ENCODE measurements at places on chromosomes 11 and 22. TPM values are rescaled to one million over a fixed set of nuclear protein-coding genes. Genes with fewer than 3 reads are reported as not detected.

DNA sequence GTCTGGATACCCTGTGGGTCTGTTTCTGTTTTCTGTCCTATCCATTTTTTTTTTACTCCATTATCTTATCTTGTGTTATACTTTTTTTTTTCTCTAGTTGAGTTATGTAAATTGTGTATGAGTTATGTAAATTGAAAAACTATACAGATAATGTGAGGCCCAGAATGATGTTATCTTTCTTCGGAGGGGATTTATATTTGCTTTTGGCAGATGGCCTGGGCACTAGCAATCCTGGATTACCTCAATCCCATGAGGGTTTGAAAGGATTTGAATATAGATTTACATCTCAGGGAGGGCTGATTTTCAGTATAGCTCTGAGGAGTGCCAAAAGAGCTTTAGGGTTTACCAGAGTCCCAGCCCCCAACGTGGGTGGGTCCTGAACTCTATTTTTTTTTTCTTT lies 71.0 kb downstream of the CSTPP1 start:
- H3K4me3 ChIP-seq, result no peak overlapping the region
- peaks cover 11% of the 10 kb centered on the region for H3K4me1 ChIP-seq
- H3K27ac ChIP-seq, result no peak overlapping the region

- H3K4me1 ChIP-seq, result peaks cover 6% of the 10 kb centered on the region
- H3K36me3 ChIP-seq, result no peaks in the 10 kb centered on the region
- H3K4me3 ChIP-seq, result no peak overlapping the region
These were observed 50.3 kb upstream of the TTLL12 start for GRCh38 chr22:43237280-43237679.

- DNase-seq, result no peak
- H3K27ac ChIP-seq, result no peak overlapping the region
- peaks cover 9% of the 10 kb centered on the region for H3K36me3 ChIP-seq
- H3K4me3 ChIP-seq, result no peak overlapping the region
- peaks cover 10% of the 10 kb centered on the region for H3K4me1 ChIP-seq
These were observed 9.6 kb upstream of the RGL4 start for GRCh38 chr22:23681026-23681809.

Gene CYTH4
- not detected for total RNA-seq

- no peaks in the 10 kb centered on the region for H3K36me3 ChIP-seq
- no peak for DNase-seq
- H3K4me1 ChIP-seq, result no peaks in the 10 kb centered on the region
- H3K4me3 ChIP-seq, result no peak overlapping the region
- H3K27me3 ChIP-seq, result no peaks in the 10 kb centered on the region
- no peak overlapping the region for H3K27ac ChIP-seq
These were observed 185.3 kb upstream of the CTSC start for GRCh38 chr11:88522624-88523385.

Gene DDTL
- total RNA-seq, result not detected

DNA sequence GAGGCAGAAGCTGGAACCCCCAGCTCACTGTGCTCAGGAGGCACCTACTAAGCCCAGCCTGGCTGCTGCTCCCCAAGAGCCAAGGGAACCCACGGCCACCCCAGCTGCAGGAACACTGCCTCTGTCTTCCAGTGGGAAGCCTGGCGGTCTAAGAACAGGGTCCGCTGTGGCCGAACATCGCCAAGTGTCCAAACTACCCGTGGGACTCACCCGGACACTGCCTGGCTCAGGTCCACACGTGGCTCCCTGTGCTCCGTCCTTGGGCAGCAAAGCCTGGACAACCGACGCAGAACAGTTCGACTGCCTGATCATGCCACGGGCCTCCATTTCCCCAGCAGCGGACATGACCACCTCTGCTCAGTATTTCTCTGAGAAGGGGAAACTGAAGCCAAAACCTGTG lies 747.0 kb downstream of the BRD1 start:
- H3K36me3 ChIP-seq, result no peaks in the 10 kb centered on the region
- H3K27me3 ChIP-seq, result peaks cover 6% of the 10 kb centered on the region
- peaks cover 13% of the 10 kb centered on the region for H3K4me1 ChIP-seq
- no peak for DNase-seq
- H3K27ac ChIP-seq, result no peak overlapping the region

Gene IL10RA
- total RNA-seq, result 0.72 TPM

DNA sequence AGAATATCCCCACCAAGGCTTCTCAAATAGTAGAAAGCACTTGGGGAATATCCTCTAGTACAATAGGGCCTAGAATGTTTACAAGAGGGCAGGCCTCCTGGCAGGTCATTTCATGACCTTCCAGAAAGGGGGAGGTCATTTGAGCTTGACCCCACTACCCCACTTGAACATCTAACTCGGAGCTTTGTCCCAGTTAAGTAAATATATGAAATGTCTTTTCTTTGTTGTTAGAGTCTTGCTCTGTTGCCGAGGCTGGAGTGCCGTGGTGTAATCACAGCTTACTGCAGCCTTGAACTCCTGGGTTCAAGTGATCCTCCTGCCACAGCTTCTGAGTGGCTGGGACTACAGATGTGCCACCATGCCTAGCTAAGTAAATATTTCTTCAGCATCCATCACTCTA lies 108.4 kb downstream of the ABTB2 start:
- no peaks in the 10 kb centered on the region for H3K27me3 ChIP-seq
- H3K4me3 ChIP-seq, result no peak overlapping the region
- no peak for DNase-seq
- H3K36me3 ChIP-seq, result no peaks in the 10 kb centered on the region
- H3K4me1 ChIP-seq, result peaks cover 44% of the 10 kb centered on the region

DNA sequence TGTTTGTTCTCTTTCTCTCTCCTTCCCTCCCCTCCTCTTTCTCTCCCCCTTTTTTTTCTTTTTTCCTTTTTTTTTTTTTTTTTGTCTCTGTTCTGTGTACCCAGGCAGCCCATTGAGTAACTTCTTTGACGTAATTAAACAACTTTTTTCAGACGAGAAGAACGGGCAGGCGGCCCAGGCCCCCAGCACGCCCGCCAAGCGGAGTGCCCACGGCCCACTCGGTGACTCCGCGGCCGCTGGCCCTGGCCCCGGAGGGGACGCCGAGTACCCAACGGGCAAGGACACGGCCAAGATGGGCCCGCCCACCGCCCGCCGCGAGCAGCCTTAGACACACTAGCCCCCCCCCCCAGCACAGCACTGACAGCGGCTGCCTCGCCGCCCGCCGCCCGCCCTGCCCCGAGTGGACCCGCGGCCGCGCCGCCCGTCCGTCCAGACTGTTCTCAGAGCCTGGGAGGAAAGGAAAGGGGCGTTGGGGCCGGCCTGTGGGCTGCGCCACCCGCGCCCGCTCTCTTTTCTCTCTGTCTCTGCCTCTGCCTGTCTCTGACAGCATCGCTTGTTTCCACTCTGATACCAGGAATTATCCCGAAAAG lies 26.1 kb downstream of the MOB2 start:
- H3K36me3 ChIP-seq, result peaks cover 4% of the 10 kb centered on the region
- no peak for DNase-seq
- no peak overlapping the region for H3K27ac ChIP-seq
- H3K4me3 ChIP-seq, result no peak overlapping the region

- no peaks in the 10 kb centered on the region for H3K27me3 ChIP-seq
- no peak overlapping the region for H3K27ac ChIP-seq
- no peak overlapping the region for H3K4me3 ChIP-seq
- H3K36me3 ChIP-seq, result peaks cover 32% of the 10 kb centered on the region
- DNase-seq, result no peak
These were observed 70.5 kb downstream of the DKK3 start for GRCh38 chr11:11937957-11938356.

Gene CCDC87
- total RNA-seq, result 0.89 TPM

DNA sequence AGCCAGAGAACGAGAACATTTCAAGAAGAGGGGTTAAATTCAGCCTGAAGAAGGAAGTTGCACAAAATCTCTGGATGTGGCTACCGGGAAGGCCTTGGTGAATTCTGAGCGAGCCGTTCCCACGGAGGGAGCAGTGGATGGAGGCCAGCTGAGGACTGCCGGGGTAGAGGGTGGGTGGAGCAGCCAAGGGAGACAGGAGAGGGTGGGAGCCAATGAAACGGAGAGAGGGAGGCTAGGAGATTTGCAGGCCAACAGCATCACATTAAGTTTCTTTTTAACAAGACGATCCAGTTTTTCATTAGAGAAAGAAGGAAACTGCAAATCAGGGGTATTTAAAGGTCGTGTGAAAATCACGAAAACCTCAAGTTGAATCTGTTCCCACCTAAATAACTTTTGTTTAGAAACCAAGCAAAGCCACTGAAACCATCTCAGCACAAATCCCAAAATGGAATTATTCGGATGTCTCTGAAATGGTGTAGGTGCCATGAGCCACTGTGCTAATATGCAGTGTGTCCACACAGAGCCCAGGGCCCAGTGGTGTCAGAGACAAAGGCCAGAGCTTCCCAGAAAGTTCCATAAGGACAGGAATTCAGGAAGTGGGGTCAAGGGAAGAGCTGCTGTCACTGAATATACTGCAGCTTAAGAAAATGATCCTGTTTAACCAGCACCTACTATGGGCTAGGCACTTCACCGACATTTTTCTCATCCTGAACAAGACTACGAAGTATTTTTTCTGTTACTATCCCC lies 59.7 kb upstream of the SLC35C1 start:
- no peak for DNase-seq
- peaks cover 23% of the 10 kb centered on the region for H3K27me3 ChIP-seq
- no peaks in the 10 kb centered on the region for H3K36me3 ChIP-seq
- no peak overlapping the region for H3K27ac ChIP-seq
- H3K4me1 ChIP-seq, result peaks cover 4% of the 10 kb centered on the region

DNA sequence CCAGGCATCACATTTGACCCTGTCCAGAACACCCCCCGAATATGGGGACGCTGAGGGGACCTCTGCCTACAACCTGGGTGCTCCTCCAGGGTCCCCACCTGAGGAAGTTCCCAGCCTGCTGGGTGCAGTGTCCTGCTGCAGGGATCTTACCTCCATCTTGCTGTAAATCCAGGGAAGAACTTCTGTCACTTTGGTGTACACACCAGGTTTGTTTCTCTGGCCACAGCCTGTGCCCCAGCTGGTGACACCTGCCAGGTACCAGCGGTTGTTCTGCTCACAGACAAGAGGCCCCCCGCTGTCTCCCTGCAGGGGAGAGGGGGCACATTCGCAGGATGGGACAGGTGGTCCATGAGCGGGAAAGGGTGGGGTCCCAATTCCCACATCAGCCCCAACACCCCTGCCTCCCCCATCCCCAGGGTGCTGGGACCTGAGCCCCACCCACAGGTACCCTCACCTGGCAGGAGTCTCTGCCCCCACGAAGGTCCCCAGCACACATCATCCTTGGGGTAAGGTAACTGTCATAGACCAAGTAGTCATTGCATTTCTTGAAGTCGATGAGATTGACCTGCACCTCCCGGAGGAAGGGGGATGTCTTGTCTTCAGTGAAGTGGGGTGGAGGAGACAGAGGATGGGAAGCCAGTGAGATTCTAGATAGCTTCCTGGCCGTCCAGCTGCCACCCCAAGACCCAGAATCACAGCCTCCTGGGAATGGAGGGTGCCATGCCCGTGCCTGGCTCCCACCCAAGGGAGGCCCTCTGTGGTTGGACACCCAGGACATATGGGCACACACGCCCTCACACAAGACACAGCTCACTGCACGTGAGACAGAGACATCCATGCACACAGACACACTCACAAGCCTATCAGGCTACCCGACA lies 25.5 kb downstream of the TMPRSS13 start:
- peaks cover 18% of the 10 kb centered on the region for H3K27me3 ChIP-seq
- H3K27ac ChIP-seq, result no peak overlapping the region
- H3K4me1 ChIP-seq, result peaks cover 6% of the 10 kb centered on the region
- DNase-seq, result no peak
- H3K36me3 ChIP-seq, result no peaks in the 10 kb centered on the region

DNA sequence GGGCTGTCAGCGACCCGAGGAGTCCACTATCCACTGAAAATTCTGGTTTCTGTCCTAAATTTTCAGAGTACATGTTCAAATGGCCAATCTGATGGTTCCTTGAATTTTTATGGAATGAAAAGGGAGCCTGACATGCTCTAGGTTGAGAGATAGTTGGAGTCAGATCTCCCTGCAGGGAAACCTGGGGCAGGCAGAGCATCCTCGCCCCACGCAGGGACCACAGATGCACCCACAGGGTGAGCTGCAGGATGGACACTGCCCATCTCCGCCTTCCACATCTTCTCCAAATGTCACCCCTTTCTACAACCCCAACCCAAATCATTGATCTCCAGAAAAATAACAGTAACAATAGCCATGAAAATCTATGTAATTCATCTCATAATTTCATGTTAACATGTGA lies 114.2 kb upstream of the IGLL5 start:
- no peaks in the 10 kb centered on the region for H3K36me3 ChIP-seq
- DNase-seq, result no peak
- no peak overlapping the region for H3K27ac ChIP-seq
- peaks cover 20% of the 10 kb centered on the region for H3K27me3 ChIP-seq
- no peak overlapping the region for H3K4me3 ChIP-seq

Gene ENTHD1
- total RNA-seq, result not detected

- no peaks in the 10 kb centered on the region for H3K4me1 ChIP-seq
- H3K27me3 ChIP-seq, result no peaks in the 10 kb centered on the region
- no peak for DNase-seq
- H3K27ac ChIP-seq, result no peak overlapping the region
- H3K36me3 ChIP-seq, result peaks cover 45% of the 10 kb centered on the region
These were observed 17.3 kb downstream of the RPUSD4 start for GRCh38 chr11:126194121-126194543.

DNA sequence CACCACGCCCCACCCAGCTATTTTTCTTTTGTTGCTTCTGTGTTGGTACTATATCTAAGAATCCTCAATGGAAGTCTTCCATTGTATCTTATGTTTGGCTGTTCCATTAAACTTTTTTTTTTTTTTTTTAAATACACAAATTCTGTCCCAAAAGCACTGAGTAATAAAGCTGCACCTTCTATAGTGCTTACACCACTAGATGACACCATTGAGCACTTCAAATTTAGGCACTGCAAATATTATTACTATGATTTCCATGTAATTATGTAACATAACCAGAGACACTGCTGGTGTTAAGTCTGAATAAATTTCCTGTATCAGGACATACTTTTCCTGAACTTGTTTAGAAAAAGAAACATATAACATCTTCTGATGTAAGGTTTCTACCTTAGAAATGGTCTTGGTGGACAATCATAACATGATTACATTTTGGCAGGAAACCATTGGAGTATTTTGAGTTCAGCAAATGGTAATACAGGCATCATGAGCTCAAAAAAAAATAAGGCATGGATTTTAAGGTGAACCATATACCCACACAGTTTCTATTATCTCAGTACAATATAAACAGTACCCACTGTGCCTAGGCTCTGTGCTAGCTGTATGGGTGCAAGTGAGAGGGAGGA lies 110.5 kb downstream of the ATG16L2 start:
- no peak for DNase-seq
- no peak overlapping the region for H3K27ac ChIP-seq
- H3K36me3 ChIP-seq, result no peaks in the 10 kb centered on the region
- peaks cover 5% of the 10 kb centered on the region for H3K4me1 ChIP-seq
